ENCODE measurements at places on chromosomes 2 and 18.

- no peak for DNase-seq
Observed at GRCh38 chr2:169464466-169464865, 14.8 kb upstream of the BBS5 start.

DNA sequence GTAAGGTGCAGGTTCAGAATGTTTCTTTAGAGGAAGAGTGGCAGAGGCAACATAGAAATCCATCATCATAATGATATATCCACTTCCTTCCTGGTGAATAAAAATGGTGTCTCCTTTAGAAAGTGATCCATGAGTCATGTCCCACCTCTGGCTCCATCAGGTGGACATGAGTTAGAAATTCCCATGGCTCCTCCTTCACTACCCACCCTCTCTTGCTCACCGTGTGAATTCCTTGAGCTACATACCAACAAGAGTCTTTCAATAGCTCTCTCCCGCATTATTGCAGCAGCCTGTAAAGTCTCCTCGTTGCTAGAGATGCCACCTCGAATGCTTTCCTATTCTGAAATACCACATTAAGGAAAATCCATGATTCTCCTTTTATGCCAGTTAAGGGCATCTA is 317.6 kb downstream of the LNPK start:
- DNase-seq: no peak

- no peak for DNase-seq
Observed at GRCh38 chr18:79302120-79302519, 93.6 kb upstream of the NFATC1 start.

DNA sequence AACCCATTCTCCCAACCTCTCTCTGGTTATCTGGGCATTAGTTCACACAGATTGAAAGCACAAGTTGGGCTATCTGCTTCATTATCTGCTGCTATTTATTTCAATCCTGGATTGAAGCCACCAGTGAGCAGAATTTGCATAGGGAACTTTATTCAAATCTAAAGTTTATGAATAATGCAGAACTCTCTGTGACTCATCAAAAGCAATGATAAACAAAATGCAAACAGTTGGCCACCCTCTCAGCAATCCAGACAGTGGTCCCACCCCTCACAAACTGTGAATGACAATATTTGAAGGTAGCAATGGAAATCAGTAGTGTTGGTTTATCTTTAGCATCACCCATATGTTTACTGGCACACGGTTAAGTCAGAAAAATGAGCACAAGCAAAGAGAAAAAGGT is 106.8 kb upstream of the TMEM178A start:
- no peak for DNase-seq

DNA sequence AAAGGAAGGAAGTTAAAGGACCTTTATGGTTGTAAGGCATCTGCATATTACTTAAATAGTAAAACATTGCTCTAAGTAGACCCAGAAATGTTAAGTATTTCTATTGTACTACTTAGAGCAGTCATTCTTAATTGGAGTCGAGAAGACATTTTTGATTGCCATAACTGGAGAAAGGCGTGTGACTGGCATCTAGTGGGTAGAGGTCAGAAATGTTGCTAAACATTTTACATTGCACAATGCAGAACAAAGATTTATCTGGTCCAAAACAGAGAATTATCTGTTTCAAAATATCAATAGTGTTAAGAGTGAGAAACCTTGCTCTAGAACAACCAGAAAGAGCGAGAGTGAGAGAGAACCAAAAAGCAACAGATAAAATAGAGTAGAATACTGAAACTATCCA is 23.3 kb upstream of the ROCK1 start:
- DNase-seq: no peak

DNA sequence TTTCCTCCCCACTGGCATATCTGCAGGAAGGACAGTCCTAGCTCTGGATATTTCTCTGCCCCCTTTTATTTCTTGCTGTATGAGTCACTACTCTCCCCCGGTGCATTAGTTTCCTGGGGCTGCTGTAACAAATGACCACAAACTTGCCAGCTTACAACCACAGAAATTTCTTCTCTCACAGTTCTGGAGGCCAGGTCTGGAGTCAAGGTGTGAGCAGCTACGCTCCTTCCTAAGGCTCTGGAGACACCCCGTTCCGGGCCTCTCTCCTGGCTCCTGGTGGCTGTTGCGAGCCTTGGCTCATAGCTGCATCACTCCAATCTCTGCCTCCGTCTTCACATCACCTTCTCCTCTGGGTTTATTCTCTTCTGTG is 34.1 kb downstream of the PTPRM start:
- DNase-seq: no peak

DNA sequence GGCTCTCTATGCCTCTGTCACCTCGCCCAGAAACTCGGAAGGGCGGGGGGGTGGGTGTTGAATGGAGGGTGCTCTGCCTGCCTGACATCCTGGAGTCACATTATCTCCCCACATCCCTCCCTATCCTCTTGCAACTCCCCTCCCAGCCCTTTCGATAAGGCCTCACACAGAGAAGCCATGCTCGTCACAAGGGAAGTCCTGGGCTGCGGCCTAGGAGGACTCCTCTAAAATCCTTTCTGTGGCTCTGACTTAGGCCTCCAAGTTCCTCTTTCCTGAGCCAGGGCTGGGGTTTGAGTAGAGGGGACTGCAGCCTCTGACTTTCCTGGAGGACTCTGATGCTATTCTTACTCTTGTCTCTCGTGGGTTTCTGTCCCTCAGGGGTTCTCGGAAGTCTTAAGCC is 75.0 kb upstream of the PKDCC start:
- no peak for DNase-seq

GRCh38 chr18:61459896-61460648 is 126.8 kb downstream of the CDH20 start:
- DNase-seq: no peak

DNA sequence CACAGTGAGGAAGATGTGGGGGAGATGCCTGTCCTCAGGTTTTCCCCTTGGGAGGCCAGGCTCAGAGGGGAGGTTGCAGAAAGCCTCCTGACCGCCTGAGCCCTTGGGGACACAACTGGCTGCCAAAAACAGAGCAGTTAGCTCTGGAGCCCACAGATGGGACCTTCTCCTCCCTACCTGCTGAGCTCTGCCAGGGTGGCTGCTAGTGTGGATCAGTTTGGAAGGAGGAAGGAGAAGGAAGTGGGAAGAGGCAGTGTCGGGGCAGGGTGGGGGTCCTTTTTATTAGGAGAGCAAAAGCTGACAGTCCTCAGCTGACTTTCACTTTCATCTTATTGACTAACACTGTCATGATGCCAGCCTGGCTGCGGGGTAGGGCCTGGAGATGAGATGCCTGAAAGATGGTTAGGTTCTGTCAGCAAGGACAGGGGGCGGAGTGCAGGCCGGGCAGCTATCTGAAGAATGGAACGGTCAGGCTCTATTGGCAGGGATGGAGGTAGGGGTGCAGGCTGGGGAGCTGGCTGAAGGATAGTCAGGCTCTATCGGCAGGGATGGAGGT is 188.5 kb upstream of the HDAC4 start:
- no peak for DNase-seq

- DNase-seq: no peak
Observed at GRCh38 chr2:63058921-63059792, 8.5 kb downstream of the OTX1 start.

GRCh38 chr2:196166876-196167275 is 4.5 kb downstream of the STK17B start:
- no peak for DNase-seq

GRCh38 chr2:204695506-204695905 is 150.2 kb downstream of the PARD3B start:
- DNase-seq: no peak

- DNase-seq: no peak
Observed at GRCh38 chr2:134354611-134355010, 100.7 kb downstream of the MGAT5 start.

DNA sequence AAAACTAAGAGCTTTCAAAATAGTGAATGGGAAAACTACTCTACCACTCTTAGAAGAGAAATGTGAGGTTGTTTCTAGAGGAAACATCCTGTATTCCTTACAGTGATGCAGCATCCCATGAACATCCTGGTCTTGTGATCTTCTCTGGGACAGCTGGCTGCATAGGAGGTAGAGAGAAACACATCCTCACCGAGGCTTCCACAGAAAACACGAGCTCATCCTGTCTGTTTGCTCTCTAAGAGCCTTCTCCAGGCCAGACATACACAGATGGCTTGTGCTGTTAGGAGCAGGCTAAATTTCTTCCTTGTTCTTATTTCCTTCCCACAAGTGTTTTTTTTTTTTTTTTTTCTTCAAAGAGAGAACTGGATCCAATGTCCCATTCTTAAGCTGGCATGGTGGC is 14.7 kb upstream of the FZD7 start:
- no peak for DNase-seq

GRCh38 chr2:28692411-28692810 is 59.2 kb upstream of the PPP1CB start:
- DNase-seq: no peak

- DNase-seq: no peak
Observed at GRCh38 chr2:240856151-240856980, 12.3 kb upstream of the AGXT start.

- no peak for DNase-seq
Observed at GRCh38 chr2:149872638-149873150, 285.1 kb upstream of the MMADHC start.

DNA sequence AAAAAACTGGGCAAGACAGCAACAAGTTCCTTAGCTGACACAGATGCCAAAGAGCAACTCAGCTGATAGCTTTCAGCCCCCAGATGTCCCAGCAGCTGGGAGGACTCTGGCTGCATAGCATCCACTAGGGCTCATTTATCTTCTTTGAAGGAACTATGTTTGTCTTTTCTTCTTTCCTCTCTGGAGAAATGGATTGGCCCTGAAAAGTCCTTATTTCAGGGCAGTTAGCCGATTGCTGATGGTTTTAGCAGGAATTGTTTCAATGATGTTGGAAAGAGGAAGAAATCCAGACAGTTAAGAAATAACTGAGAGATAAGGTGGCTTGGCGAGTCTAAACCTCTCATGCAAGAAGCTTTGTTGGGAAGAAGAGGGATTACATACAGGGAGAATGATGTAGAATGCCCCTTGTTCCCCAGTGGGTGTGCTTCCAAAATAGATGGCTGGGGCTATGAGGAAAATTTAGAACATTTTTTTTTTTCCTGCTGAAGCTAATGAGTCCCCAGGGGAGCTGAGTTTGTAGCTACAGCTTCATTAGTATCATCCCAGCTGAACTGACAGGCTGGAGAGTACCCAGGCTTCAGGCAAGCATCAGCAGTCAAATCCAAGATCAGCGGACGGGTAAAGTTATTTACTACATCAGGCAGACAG is 33.6 kb upstream of the SERPINE2 start:
- no peak for DNase-seq

DNA sequence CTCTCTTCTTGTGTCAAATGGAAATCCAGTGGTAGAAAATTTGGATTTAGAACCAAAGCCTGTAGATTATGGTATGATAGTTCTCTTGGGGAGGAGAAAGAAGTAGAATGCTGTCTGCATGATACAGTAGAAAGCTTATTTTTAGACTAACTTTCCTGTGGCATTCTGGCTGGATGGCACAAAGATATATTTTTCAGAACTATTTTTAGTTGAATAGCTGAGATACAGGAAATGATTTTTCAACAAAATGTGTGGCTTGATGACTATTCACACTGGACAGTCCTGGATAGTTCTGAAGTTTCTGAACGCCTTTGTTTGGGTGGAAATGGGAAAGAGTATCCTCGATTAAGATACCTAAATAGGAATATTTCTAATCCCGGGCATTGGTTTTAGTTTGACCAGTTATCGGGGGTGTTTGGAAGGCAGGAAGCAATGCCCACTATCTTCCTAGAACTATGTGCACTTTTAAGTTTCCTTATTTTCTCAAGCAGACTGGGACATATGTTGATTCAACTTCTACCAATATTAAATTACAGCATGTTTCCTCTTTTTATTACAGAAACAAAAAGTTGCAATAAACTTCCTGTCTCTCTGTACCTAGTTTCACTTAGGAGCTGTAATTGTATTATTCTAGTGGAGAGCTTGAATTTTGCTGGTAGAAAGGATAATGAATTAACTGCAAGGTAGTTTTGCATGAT is 32.1 kb downstream of the GDF7 start:
- DNase-seq: no peak

Data from activated T-cell treated with anti-CD3 and anti-CD28 coated beads for 24 hours (primary cell).